ENCODE measurements at places on chromosomes 7 and 10. TPM values are rescaled to one million over a fixed set of nuclear protein-coding genes. Genes with fewer than 3 reads are reported as not detected.

DNA sequence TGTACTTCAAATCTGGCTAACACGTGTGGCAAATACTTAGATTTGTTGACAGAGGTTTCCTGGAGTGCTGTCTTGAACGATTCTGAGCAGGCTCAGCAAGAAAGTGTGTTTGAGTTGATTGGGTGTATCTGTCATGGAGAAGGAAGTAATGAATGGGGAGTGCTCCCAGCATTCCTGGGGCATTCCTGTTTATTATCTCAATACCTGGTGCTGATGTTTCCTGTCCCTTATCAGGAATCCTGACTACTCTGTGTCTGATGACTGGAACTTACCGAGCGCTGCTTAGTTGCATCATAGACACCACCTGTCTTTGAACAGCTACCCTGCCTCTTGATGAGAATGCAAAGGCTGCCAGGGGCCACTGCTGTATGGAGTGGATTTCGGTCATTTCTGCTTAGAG, 41.0 kb upstream of the TMEM248 start:
- no peak for DNase-seq

GRCh38 chr7:883055-884021, 7.0 kb downstream of the GET4 start:
- DNase-seq, result no peak

DNA sequence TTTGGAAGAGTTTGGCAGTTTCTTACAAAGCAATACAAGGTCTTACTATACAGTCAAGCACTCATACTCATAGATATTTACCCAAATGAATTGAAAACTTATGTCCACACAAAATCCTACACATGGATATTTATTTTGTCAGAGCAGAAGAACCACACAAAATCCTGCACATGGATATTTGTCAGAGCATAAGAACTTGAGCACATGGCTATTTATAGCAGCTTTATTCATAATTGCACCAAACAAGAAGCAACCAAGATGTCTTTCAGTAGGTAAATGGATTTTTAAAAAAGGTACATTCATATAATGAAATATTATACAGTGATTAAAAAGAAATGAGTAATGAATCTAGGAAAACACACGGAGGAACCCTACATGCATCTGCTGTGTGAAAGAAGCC, 115.4 kb downstream of the BTAF1 start:
- DNase-seq, result no peak

- no peak for DNase-seq
Measured at GRCh38 chr7:96120445-96121225, 201.3 kb downstream of the SLC25A13 start.

DNA sequence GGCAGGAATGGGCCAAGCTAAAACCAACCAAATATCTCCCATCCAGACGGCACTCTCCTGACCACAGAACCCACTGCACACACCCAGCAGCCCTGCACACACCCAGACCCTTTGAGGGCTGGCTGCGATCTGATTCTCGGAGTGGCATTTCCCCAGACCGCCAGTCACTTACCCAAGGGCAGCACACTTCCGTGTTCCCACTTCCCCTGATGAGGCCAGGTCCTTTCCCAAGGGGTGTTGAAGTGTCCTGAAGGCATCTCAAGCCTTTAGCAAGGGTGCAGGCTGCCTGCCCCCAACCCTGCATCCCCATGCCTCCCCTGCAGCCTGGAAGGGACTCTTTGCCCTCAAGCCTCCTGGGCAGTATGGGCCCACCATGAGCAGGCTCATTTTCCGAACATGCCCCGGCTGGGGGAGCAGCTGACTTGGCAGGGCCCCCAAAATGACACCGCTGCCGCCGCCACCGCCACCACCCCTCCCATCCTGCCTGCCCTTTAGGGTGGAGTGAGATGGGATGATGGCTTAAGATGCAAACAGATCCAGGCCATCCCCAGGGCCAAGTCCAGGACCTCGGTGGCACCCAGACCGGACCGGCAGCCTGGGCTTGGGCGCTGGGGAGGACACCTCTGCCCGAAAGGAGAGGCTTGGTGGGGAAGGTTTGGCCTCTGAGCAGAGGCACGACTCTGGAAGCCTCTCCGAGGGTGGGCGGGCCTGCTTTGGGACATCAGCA, 159.8 kb downstream of the NRF1 start:
- no peak for DNase-seq

DNA sequence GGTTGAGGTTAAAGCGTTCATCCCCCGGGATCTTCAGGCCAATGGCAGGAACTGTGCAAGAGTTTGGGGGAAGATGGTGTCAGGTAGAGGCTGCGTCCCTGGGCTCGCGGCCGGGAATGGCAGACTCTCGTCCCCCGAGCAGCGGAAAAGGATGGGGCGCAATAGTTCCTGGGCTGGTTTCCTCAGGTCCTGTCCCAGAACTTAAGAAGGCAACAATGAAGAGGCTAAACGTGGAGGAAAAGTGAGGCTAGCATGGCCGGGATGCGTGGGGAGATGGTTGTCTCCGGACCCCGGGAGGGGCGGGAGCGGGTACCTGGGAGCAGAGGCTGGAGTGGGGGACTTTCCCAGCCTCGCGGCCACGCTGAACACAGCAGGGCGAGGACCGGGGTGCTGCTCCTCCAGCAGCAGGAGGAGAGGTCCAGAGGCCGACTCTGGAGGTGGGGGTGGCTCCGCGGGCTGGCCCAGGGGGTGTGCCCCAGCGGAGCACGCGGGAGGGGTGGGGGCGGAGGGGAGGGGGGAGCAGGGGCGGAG, 882 bp downstream of the IRF5 start:
- no peak for DNase-seq

- DNase-seq, result no peak
Measured at GRCh38 chr10:124037784-124038183, 55.6 kb downstream of the CHST15 start.

DNA sequence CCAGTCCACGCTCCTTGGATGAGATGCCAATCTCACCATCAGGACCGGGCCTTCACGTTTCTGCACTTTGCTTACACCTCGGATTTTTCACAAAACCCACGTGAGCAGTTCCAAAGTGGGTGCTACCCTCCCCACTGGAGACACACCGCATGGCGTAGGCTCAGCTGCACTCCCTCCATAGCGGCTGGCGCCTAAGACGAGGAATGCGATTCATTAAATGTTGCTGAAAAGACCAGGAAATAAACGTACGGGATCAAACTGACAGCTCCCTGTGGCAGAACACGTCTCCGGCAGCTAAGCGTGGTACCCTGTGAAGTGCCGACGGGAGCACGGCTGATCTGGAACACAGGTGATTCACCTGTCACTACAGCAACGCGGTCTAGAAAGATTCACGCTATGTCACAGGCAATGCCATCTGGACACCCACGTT, 209.0 kb downstream of the DIP2C start:
- DNase-seq, result no peak

GRCh38 chr10:82176587-82176986, 301.6 kb downstream of the NRG3 start:
- no peak for DNase-seq

- no peak for DNase-seq
Measured at GRCh38 chr10:47173929-47174442, 126.0 kb upstream of the GDF10 start.

- DNase-seq, result no peak
Measured at GRCh38 chr10:132141526-132142395, 45.0 kb upstream of the DPYSL4 start.

DNA sequence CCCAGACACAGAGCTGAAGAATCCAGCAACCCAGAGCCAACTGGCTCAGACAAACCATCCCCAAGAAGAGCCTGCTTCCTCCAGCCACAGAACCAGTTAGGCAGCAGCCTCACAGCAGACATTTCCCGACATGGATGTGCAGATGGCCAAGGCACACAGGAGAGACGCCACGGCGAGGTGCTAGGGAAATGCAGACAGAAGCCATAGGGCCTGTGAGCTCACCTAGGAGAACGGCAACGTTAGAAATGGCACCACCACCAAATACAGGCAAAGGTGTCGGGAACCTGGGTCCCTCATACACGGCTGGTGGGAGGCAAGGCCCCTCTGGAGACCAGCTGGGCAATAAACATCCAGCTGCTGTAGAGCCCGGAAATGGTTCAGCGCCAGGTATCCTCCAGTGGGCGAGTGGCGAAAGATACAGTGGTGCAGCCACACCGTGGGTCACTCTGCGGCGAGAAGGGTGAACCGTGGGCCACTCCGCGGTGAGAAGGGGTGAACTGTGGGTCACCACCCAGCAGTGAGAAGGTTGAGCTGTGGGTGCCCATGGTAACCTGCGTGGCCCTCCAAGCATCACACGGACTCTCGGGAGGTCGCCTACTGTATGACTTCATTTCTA, 31.2 kb downstream of the JAKMIP3 start:
- DNase-seq, result no peak

DNA sequence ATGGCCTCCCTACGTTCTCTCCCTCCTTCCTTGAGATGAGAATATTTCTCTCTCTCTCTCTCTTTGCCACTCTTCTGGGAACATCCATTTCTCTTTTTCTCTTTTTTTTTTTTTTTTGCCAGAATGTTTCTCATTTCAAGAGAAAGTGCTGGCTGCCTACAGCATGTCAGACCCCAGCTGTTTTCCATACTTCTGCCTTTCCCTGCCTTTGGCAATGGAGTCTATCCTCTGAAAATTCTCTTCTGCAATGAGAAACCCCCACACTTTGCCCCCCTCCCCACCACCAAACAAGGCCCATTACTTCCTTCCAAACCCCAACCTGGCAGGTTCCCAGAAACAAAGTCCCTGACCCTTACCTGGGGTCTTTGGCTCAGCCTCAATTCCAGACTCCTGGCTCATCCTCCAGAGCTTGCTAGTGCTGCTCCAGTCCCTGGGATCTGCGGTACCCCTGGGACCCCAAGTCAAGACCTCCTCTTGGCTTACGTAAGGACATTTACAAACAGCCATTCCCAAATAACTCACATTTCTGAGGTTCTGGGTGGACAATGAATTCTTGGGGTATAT, 17.4 kb upstream of the CCL26 start:
- DNase-seq, result no peak

GRCh38 chr7:85006754-85007153, 180.1 kb downstream of the SEMA3D start:
- no peak for DNase-seq

DNA sequence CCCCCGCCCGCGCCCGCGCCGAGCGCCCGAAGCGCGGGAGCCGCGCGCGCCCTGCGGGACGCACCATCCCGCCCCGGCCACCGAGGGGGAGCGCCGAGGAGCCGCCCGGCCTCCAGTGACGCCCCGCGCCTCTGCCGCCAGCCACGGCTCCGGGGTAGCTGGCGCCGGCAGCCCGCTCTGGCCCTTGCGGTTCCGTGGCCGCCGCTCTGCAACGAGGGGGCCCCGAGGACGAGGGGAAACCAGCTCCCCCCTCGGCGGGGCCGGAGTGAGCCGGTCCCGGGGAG, at the start of gene PAXIP1:
TSS of gene PAXIP1 (minus strand) at position 33 of the 284 bp plus-strand sequence. CDS start 195 bp downstream, outside the sequence.
- no peak for DNase-seq

The MPP7 gene
- total RNA-seq, result 0.60 TPM

The GDF10 gene
- 0.11 TPM for total RNA-seq

The PTN gene
- 0.11 TPM for total RNA-seq

The GIMAP7 gene
- total RNA-seq, result 24.1 TPM

The LHFPL3 gene
- not detected for total RNA-seq

The CAV2 gene
- not detected for total RNA-seq

The CPA1 gene
- not detected for total RNA-seq

The BMS1 gene
- 31.8 TPM for total RNA-seq

Measured in activated T-helper 2 cell treated with anti-CD3 and anti-CD28 coated beads, Interferon-gamma antibody, Interleukin-2, Interleukin-4, amounts not matched to agents 10 μg/mL and 5 μg/mL and 100 μg/mL, durations not matched to agents 14 hours and 24 hours and 36 hours (primary cell).